ENCODE measurements at places on chromosomes 7 and 10.

GRCh38 chr10:117432866-117433265, 57.6 kb upstream of the PDZD8 start:
- DNase-seq = no peak

GRCh38 chr7:151851145-151851751, 25.7 kb downstream of the PRKAG2 start:
- DNase-seq = no peak

GRCh38 chr7:128741491-128741890, 2.3 kb downstream of the CALU start:
- DNase-seq = no peak

- no peak for DNase-seq
Measured at GRCh38 chr7:104137511-104137910, 70.3 kb downstream of the ORC5 start.

- no peak for DNase-seq
Measured at GRCh38 chr10:108787932-108788331, 1135.4 kb downstream of the XPNPEP1 start.

DNA sequence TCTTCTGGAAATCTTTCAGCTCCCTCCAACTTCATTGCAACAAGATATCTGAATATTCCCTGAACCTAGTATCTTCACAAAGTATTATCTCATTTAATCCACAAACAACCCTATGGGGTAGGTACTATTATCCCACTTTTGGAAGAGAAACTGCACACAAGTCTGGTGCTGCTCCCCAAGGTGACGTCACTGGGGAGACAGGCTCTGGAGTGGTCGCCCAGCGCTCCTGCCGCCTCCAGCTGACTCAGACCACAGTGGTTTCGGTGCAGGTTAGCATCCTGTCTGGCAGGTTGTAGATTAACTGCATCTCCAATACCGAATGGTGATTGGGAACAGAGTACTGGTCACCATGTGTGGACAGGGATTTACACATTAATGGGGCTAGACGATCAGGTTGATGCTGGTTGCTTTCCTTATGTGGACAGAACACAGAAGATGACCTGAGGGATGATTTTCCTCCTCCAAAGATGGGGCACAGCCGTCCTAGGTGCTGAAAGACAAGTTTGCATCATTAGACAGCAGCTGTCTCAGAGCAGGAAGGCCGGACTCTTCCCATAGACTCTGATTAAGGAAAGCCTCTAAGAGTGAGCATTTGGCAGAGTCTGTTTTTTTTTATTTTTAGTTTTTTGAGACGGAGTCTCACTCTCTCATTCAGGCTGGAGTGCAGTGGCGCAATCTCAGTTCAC, 128.6 kb downstream of the TRRAP start:
- no peak for DNase-seq

DNA sequence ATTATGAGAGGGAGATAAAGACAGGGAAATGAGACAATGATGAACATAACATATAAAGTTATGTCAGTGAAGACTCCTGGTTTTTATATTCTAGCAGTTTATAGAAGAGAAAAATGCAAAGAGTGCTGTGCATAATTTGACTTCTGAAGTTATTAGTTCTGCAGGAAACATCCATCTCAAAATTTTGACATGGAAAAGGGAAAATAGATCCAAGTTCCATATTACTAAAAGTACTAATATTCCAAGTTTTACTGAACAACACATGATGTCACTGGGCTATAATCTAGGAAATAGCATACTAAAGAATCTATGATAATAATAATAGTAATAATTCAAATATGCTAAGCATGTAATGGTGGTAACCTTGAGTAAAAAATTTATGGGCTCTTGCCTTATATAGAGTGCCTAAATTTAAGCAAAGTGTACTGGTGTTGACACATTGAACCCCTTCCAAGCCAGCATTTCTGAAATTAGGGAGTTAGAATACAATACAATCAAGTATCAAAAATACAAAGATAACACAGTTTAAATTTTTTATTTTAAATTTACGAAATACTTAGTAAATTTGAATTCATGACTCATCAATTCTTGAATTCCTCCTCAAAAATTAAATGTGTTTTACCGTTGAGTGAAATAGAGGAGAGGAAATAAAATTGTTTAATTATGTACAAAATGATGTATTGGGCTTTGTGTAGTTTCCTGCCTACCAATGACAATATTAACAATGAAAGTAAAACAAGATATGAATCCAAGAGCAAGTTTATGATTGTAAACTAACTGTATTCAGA, 102.8 kb upstream of the KCND2 start:
- DNase-seq = no peak

GRCh38 chr7:30572212-30572841, 22.4 kb upstream of the GARS1 start:
- DNase-seq = no peak

GRCh38 chr10:133185916-133186315, 25.9 kb downstream of the KNDC1 start:
- DNase-seq = no peak

- no peak for DNase-seq
Measured at GRCh38 chr7:18896343-18896975, 221.0 kb downstream of the TWIST1 start.

DNA sequence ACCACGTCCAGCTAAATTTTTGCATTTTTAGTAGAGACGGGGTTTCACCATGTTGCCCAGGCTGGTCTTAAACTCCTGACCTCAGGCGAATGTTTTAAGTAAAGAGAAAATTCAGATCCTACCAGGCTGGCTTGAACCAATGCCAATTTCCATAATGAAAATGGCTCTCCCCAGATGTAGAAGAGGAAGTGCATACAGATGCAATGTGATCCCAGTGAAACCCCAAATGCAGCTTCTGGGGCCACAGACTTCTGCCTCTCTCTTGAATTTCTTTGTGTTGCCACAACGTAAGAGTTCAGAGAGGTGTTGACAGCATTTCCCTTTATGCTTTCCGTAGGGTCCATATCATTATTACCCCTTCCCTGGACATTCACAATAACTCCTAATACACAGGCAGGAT, 29.6 kb upstream of the GOT1 start:
- no peak for DNase-seq

DNA sequence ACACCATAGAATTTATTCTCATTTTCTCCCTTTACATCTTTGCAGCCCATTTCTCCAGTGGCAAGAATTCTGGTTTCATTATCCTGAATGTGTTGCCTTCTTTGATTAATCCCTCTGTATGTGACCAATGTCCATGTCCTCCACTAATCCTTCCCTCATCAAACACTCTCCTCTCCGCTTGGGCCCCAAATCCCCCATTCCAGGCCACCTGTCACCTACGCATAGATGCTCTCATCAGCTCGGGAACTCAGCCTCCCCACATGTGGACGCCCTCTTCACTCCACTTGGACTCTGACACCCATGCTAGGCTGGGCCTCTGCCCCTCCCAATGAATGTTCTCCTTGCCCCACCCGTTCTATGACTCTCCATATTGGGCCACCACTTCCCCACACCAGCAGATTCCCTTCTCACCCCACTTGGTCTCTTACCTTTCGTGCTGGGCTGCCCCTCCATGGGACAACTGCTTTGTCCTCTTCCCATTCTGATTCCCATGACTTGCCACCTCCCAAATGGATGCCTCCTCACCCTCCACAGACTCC, 18.7 kb upstream of the RBM20 start:
- no peak for DNase-seq

GRCh38 chr10:112507988-112508387, 61.0 kb downstream of the VTI1A start:
- no peak for DNase-seq

DNA sequence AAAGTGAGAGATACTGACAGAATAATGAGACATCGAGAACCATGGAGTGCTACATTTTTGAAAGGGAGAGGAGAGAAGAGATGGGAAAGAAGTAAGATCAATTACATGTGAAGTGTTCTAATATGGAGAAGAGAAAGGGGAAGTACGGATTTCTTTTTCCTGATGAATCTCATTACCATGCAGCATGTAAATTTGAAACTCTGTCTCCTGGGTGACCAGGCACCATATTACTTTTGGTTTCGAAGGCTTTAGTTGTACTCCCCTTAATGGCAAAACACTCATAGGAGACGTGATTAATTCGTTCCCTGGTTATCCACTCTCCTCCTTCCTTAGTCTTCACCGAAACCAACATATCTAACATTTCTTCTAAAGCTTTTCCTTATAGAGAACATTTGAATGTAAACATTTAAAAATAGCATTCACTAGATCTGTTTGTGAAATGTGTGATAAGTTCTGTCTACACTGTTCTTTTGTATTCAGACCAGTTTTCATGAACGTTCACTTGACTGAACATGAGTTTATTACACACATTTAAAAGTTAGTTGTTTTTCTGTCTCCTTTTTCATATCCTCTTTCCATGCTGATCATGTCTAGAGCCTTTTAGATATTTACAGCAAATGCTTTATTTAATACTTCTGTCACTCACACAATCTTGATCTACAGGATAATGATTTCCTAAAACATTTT, 80.2 kb upstream of the MSRB2 start:
- no peak for DNase-seq
